SK-MEL-5 (cell line): ENCODE measurements at places on chromosomes 7 and 10. TPM values are rescaled to one million over a fixed set of nuclear protein-coding genes. Genes with fewer than 3 reads are reported as not detected.
A peak's percentile ranks its signal among the peaks of the same experiment; 100 is the strongest.

DNA sequence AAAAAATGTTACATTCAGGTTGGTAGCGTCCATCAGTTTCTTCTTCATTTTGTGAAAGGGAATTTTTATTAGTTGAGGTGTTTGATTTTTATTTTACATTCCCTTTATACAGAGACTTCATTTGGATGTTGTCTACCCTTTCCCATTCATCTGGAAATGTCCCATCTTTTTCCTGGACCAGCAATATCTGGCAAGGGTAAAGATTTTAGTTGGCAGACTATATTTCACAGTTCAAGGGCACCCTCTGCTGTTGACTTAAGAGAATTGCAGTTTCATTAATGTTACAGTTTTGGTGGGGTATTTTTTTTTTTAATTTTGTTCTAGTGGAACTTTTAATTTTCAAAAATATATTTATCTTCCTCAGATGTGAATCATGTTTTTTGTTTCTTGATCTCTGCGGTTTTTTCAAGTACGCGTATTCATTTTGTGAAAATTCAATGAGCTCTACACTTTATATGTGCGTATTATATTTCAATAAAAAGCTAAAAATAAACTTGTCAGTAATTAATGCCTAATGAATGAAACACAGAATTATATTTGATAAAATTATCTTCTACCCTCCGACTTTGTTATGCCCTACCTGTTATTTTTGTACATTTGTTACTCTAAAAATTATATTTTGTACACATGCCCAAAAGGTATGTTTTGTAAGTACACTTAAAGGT lies 97.9 kb upstream of the KLF14 start:
- peak; percentile 82 for DNase-seq

Gene ACSM6
- total RNA-seq: not detected in 2 replicates

Gene PDK4
- 304 and 331 TPM in 2 replicates for total RNA-seq

- peak; percentile 89 for DNase-seq
These were observed 1.3 kb upstream of the GRK5 start for GRCh38 chr10:119205894-119206602.

GRCh38 chr7:47452295-47452694 lies 129.6 kb downstream of the TNS3 start:
- DNase-seq: no peak

Gene PROSER2
- total RNA-seq: 4.4 and 5.9 TPM in 2 replicates
